ENCODE measurements at places on chromosomes 12 and 14.

DNA sequence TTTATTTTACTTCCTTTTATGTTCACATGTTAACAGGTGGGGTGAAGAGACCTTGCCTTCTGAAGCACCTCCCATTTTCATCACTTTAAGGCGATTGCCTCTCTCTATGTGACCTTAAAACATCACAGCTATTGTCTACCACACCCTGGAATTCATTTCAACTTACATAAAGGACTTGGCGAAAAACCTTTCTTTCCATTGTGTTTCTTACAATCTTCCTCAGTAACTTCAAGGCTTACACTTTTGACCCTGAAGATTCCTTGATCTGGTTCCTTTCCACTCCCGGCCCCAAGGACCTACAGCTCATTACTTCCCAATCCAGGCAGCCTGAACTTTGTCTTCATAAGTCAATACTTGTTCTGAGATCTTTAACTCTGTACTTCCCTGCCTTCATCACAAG is 443.3 kb downstream of the ADAMTS20 start:
- no peak for DNase-seq

DNA sequence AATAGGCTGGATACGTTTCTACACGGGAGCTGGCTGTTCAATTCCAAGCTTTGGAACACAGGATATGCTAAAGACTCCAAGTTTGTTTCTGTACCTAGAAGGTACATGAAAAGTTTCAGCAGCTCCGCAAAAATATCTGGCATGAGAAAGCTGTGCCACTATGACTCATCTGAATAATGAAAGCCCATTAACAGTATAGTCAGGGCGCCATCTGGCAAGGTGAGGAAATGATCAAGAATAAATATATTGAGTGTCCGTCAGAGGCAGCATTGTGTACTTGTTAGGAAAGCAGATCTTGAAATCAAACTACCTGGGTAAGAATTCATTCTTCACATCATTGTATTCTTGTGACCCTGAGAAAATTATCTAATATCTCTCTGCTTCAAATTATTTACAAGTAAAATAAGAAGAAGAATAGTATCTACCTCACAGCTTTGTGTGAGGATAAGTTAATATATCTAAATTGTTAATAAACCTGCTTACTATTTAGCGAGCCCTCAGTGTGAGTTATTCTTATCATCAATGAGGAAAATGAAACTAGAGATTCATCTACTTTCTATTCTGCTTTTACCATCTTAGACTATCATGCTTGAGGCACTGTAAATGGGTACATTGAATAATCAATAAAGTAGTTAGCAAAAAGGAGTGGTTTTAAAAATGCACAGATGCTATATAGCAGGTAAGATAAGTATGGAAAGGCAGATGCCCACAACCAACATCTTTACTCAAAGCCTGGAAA is 53.5 kb downstream of the FSCB start:
- no peak for DNase-seq

DNA sequence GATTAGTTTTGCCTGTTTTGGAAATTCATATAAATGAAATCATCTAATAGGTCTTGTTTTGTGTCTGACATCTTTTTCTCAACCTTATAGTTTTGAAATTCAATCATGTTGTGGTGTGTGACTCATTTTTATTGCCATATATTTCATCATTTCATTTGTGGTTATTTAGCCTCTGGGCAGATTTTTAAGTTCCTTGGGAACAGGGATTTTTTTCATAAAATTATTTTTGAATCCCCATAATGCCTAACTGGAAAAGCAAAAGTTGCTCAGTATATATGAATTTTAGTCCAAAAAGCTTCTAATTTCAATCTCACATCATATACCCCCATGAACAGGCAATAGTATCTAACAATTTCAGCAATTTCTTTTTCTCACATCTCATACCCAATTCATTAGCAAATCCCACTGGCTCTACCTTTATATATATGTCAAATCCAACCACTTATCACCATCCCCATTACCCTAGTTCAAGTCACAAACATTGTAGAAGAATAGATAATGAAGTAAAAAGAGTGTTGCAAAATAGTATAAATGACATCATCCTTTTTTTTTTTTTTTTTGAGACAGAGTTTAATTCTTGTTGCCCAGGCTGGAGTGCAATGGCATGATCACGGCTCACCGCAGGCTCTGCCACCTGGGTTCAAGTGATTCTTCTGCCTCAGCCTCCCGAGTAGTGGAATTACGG is 2.6 kb upstream of the OR6J1 start:
- no peak for DNase-seq

DNA sequence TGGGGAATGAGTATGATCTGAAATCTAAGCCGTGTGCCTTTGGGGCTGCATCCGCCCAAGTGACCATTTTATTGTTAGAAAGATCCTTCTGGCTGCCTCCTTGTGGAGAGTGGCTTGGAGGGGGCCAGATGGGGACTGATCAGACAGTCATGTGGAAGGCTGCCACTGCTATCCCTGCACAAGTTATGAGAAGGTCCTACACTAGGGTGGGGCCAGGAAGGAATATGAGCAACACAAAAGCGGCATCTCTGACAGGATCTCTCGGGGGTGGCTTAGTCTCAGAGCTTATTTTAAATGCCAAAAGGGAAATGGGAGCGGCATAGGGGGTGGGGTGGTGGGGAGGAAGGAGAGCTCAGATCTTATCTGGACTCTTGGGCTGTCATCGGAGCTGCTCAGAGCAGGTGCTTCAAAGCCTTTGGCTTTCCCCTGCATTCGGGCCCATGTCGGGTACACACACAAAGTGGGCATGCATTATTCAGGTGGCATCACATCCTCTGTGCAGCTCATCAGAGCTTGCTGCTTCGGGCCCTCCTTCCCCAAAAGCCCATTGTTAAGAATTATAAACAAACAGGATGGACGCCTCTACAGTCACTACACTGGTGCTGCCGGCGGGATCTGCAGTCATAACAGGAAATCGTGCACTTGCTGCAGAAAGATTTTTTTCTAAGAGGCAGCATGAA is 805.4 kb downstream of the VRK1 start:
- DNase-seq = peak; percentile 57

Data from posterior cingulate gyrus (tissue), 11 donors.